ENCODE measurements at places on chromosomes 16 and 17. TPM values are rescaled to one million over a fixed set of nuclear protein-coding genes. Genes with fewer than 3 reads are reported as not detected.

SOST gene
- not detected for total RNA-seq

SDR42E2 gene
- not detected for total RNA-seq

CTU2 gene
- 23.8 TPM for total RNA-seq

OR3A2 gene
- not detected for total RNA-seq

GRCh38 chr16:11604783-11605563 lies 18.3 kb upstream of the LITAF start:
- DNase-seq, result no peak

DNA sequence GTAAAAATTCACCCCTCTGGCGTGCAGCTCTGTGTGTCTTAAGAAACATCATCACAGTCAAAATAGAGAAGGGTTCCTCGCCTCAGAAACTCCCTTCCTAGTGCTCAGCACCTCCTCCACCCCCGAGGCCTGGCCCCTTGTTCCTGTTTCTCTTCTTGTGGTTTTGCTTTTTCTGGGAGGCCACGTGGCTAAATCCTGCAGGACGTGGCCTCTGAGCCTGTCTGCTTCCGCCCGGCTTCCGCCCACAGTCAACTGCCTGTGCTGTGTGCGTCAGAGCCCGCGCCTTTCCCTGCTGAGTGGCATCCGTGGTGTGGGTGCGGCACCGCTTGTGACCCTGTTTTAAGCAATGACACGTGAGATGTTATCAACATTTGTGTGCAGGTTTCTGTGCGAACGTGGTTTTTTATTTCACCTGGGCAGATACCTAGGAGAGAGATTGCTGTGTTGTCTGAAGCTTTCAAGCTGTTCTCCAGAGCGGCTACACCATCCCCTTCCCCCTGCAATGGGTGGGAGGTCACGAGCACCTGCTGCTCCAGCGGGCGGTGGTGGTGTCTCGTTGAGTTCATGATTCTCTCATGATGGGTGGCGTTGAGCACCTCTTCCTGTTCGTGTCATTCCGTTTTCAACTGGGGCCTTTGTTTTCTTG lies 21.7 kb downstream of the ACSF3 start:
- DNase-seq, result peak; percentile 90

DNA sequence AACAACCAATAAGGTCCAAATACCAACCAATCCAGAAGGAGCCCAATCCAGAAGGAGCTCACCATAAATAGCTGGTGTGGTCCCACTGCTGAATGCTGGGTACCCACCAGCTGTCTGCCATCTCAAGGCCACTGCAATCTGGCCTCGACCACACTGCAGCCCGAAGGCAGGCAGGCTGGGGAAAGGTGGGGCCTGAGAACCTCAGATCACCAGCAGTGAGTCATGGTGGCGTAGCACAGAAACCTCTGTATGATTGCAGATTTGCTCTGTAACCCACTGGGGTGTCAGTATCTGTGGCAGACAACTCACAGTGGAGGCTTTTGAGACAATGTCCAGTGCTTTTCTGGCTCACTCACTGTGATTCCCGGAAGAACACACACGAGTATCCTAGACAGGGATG lies 14.7 kb upstream of the CMTR2 start:
- no peak for DNase-seq

DNA sequence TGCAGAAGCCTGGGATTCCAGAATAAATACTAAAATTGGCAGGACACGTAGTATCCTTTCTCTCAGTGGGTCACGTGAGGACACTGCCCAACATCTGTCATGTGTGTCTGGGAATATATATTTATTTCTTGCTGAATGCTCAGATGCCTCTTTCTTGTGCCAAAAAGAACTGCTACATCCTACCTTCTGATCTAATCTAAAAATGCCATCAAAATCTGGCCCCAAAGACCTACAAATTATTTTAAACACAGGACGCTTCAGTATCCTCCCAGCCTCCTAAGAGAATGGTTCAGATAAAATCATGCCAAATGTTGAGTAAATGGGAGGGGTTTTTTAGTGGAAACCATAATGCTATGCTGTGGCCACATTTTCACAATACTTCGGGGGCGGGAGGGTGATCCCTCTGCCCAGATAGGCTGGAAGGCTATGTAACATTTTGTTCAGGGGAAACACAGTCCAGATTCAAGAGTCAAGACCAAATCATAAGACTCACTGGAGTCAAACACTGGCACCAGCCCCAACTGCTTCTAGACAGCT lies 22.9 kb upstream of the CORO6 start:
- DNase-seq, result no peak

- peak; percentile 85 for DNase-seq
Measured at GRCh38 chr17:7177191-7177953, 1.8 kb downstream of the ASGR1 start.

GRCh38 chr16:1923299-1924034 lies 5.3 kb upstream of the HS3ST6 start:
- DNase-seq, result no peak

- DNase-seq, result no peak
Measured at GRCh38 chr17:48873209-48873608, 19.4 kb upstream of the ATP5MC1 start.

- DNase-seq, result no peak
Measured at GRCh38 chr17:67421869-67422273, 44.8 kb downstream of the PITPNC1 start.

DNA sequence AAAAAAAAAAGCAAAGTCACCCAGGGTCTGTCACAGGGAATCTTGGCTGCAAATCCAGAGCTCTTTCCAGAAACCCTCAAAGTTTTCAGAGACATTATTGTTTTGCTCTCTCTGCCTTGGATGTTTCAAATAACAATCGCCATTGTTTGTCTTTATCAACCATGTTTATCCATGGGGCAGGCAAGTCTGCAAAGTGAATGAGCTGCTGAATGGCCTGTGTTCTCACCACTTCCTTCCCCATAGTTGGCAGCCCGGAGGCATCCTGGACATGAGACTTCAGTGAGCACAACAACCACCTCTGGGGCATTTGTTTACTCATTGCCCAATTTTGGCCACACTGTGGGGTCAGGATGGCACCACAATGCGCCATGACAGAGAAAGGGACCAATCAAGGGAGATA lies 53.1 kb upstream of the USP7 start:
- DNase-seq, result no peak

- peak; percentile 92 for DNase-seq
Measured at GRCh38 chr17:22507823-22508222, 815.5 kb downstream of the KCNJ18 start.

DNA sequence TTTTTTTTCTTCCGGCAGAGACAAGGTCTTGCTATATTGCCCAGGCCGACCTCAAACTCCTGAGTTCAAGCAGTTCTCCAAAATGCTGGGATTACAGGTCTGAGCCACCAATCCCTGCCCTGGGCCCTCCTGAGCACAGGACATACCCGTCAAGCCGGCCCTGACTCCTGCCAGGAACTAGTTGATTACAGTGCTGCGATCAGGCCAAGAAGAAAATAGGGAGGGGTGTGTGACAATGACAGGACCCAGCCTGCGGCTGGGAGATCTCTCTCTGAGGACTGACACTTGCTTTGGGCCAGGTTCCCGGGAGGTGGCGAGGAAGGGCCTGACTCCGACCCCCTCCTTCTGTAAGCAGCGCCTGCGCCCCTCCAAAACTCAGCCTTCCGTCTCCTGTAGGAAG lies 276.6 kb downstream of the MRTFB start:
- DNase-seq, result no peak

DNA sequence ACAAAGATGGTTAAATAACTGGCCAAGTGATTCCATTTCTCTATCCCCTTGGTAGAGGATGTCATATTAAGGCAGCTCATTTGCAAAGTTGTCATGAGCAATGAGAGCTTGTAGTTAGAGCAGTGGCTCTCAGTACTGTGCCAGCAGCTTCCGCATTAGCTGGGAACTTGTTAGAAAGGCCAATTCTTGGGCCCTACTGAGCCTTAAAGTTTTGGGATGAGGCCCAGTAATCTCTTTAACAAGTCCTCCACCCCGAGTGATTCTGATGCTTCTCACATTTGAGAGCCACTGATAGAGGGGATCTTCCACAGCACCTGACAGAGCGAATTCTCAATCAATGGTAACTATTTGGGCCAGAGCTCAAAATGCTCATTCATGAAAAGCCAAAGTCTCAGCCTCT lies 20.2 kb upstream of the CCL1 start:
- no peak for DNase-seq

GRCh38 chr17:60577147-60577915 lies 22.7 kb upstream of the PPM1D start:
- no peak for DNase-seq

- DNase-seq, result no peak
Measured at GRCh38 chr17:51853857-51854256, 304.7 kb downstream of the CA10 start.

DNA sequence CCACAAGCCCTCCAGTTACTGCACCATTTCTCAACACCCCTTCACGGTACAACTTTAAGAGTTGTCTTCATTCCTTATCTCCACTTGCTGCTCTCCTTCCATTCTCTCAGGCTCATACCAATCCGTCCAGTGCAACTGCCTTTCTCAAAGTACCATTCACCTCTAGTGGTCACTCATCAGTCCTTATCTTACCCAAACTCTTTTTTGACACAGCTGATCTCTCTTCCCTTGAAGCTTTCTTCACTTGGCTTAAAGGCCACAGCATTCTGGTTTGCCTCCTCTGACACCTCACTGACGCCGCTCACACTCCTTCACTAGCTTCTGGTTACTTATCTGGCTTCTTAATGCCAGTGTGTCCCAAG lies 24.9 kb downstream of the UBE2G1 start:
- DNase-seq, result no peak

Data from Karpas-422 (cell line).